Renal cortical epithelial cell (primary cell): ENCODE measurements at places on chromosomes 5 and 9.

DNA sequence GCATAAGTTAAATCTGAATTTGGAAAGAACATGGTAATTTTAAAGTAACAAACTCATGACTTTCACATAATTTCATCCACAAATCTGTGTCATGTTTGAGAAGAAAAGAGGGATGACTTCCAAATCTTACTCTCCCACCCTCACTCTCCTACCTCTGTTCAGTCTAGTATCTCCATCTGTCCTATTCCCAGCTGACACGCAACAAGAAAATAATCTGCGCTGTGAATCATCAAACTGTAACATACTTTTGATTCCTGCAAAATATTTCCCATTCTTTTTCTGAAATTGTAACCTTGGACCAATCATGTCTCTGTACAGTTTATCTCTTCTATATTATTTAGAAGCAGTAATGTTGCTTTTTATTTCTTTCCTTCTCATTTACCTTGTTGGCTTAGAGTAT lies 91.4 kb downstream of the SLC12A2 start:
- no peak for DNase-seq

- no peak for DNase-seq
Observed at GRCh38 chr5:6714226-6715041, 1.2 kb downstream of the TENT4A start.

DNA sequence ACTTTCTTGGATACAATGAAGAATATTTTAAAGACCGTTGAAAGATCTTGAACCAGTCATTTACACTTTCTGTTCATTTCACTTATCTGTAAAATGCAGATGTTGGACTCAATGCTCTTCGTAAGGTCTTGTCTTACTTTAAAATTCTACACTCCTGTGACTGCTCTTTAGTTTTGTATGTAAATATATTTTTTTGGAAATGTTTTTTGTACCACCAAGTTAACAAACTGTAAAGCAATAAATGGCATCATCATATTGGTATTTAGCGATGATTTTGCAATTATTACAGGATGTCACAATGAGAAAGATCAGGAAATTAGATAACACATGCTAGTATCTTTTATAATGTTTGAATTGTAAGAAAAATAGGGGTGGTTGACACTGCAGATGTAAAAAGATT lies 80.8 kb upstream of the GNAQ start:
- no peak for DNase-seq

GRCh38 chr5:73701566-73701965 lies 75.6 kb downstream of the ARHGEF28 start:
- peak; percentile 22 for DNase-seq

GRCh38 chr5:102554728-102555127 lies 55.9 kb upstream of the SLCO6A1 start:
- peak; percentile 67 for DNase-seq

- DNase-seq = no peak
Observed at GRCh38 chr5:584216-584615, 27.9 kb upstream of the CEP72 start.

DNA sequence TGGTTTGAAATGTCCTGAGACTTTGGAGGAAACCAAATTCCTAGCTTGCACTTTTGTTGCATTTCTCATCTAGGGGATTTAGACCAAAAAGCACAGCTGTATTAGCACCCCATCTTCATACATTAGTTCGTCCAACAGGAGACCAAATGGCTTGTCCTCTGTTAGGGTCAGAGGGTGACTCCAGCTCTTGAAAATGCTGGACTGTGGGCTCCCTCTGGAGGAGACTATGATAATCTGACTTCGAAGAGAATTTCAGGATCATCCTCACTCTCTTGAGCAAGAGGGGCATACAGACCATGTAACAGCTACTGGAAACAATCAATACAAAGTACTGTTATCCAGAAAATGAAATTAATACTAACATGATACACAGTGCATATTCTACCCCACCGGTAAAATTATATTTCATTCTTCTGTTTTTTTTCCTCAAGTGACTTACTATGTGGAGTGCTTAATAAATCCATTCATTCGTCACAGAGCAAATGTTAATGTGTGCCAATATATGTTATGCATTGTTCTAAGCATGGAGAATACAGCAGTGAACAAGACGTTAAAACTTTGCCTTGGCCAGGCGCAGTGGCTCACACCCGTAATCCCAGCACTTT lies 63.7 kb upstream of the PPP2CA start:
- peak; percentile 81 for DNase-seq

DNA sequence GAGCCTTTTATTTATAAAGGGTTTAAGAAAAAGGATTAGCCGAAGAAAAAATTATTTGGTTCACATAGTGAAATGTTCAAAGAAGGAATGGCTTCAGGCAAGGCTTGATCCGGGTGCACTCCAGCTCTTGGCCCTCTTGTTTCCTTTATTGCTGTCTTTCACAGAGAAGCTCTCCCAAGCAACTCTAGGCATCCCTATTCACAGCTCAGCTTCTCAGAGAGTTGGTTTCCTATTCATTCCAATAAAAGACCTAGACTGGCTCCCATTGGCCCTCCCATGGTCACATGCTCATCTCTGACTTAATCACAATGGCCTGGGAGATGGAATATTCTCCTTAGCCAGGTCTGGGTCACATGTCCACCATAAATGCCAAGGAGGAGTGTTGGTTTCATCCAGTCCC lies 9.4 kb upstream of the FGFR4 start:
- DNase-seq = no peak

DNA sequence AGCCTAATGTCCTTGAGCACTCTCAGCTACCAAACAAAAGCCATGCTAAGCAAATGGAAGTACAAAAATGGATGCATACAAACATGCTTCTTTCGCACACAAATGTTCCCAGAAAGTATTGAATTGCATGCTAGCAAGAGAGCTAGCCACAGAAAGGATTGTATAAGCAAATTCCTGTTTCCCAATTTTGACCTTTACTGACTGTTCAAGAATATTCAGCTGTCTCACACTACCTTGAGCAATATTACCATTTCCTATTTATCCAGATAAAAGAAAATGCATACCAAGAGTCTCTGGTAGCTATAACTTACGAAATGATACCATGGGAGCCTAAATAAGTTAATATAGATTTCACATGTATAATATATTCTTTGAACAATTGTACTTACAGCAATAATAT lies 264.6 kb downstream of the TMEM167A start:
- peak; percentile 16 for DNase-seq

- DNase-seq = no peak
Observed at GRCh38 chr5:85320495-85320894, 935.8 kb upstream of the EDIL3 start.

DNA sequence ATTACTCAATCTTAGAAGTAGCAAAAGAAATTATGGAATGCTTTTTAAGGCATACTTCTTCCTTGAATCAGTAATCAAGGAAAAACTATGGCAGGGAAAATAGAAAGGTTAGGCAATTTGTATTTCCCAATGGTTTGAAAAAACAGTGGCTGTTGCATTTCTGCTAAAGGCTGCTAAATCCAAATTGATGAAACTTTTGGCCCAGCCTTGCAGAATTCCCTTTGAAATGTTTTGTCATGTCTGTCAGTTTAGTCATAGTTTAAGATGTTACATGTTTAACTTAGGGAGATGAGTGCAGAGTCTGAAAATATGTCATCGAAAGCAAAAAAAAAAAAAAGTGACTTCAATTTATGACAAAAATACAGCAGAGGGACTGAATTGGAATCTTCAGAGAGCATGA lies 878.9 kb upstream of the WWC1 start:
- DNase-seq = no peak

GRCh38 chr5:144594919-144595318 lies 424.2 kb downstream of the KCTD16 start:
- no peak for DNase-seq

GRCh38 chr5:101424530-101425175 lies 521.6 kb upstream of the ST8SIA4 start:
- DNase-seq = peak; percentile 98

GRCh38 chr5:147490989-147491388 lies 18.9 kb downstream of the DPYSL3 start:
- no peak for DNase-seq

DNA sequence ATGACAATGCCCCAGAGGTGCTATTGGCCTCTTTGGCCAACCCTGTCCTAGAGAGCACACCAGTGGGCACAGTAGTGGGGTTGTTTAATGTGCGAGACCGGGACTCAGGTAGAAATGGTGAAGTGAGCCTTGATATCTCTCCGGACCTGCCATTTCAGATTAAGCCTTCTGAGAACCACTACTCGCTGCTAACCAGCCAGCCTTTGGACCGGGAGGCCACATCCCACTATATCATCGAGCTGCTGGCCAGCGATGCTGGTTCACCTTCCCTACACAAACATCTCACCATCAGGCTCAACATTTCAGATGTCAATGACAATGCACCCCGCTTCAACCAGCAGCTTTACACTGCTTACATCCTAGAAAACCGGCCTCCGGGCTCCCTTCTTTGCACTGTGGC lies 1.4 kb downstream of the PCDHGC5 start:
- no peak for DNase-seq

DNA sequence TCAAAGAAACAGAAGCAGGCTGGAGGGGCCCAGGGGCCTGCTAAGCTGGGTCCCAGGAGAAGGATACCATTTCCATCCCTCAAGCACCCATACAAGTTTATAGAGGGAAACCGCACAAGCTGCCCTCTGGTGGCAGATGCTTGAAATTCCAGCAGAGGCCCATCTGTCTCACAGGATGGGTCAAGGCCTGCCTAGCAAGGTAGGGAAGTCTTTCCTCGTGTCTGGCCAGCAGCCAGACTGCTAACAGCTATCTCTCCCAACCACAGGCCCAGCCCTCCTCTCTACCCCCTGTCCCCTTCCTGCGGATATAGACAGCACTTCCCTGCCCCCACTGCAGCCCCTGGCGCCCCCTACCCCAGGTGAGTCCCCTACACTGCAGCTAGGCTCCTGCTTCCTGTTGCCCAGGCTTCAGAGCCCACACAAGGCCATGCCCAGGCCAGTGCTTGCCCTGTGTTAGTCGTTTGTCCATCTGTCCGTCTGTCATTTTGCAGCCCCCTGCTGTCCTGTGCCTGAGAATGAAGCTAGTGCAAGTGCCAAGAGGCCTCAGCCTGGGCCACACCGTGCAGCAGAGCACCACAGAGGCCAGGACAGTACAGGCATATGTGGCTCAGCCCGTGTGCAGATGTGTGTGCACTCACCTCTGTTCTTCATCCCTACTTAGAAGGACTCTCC lies 26.2 kb downstream of the TCF7 start:
- DNase-seq = peak; percentile 65

DNA sequence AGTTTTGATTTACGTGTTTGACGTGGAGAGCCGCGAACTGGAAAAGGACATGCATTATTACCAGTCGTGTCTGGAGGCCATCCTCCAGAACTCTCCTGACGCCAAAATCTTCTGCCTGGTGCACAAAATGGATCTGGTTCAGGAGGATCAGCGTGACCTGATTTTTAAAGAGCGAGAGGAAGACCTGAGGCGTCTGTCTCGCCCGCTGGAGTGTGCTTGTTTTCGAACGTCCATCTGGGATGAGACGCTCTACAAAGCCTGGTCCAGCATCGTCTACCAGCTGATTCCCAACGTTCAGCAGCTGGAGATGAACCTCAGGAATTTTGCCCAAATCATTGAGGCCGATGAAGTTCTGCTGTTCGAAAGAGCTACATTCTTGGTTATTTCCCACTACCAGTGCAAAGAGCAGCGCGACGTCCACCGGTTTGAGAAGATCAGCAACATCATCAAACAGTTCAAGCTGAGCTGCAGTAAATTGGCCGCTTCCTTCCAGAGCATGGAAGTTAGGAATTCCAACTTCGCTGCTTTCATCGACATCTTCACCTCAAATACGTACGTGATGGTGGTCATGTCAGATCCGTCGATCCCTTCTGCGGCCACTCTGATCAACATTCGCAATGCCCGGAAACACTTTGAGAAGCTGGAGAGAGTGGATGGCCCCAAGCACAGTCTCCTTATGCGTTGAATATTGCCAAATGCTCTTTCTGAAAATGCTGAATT lies 850 bp downstream of the RRAGA start:
- peak; percentile 31 for DNase-seq

DNA sequence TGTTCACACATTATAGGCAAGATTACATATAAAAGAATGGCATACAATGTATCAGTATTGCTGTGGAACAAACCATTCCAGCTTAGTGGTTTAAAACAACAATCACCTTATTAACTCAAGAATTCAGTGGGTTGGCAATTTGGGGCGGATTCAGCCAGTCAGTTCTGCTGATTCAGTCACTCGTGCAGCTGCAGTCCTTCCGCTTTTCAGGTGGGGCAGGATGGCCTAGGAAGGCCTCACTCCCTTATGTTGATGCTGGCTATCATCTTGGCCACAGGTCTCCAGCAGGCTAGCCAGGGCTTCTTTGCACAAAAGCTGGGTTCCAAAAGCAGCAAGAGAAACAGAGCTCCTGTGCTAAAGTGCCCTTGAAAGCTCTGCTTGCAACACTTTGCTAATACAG lies 150.6 kb downstream of the MCTP1 start:
- DNase-seq = peak; percentile 49

GRCh38 chr5:62616615-62617277 lies 38.1 kb downstream of the LRRC70 start:
- DNase-seq = no peak

- no peak for DNase-seq
Observed at GRCh38 chr5:157352756-157353340, 86.9 kb downstream of the CYFIP2 start.

DNA sequence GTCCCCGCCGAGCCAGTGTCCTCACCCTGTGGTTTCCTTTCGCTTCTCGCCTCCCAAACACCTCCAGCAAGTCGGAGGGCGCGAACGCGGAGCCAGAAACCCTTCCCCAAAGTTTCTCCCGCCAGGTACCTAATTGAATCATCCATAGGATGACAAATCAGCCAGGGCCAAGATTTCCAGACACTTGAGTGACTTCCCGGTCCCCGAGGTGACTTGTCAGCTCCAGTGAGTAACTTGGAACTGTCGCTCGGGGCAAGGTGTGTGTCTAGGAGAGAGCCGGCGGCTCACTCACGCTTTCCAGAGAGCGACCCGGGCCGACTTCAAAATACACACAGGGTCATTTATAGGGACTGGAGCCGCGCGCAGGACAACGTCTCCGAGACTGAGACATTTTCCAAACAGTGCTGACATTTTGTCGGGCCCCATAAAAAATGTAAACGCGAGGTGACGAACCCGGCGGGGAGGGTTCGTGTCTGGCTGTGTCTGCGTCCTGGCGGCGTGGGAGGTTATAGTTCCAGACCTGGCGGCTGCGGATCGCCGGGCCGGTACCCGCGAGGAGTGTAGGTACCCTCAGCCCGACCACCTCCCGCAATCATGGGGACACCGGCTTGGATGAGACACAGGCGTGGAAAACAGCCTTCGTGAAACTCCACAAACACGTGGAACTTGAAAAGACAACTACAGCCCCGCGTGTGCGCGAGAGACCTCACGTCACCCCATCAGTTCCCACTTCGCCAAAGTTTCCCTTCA lies 1.4 kb downstream of the GLIS3 start:
- no peak for DNase-seq

DNA sequence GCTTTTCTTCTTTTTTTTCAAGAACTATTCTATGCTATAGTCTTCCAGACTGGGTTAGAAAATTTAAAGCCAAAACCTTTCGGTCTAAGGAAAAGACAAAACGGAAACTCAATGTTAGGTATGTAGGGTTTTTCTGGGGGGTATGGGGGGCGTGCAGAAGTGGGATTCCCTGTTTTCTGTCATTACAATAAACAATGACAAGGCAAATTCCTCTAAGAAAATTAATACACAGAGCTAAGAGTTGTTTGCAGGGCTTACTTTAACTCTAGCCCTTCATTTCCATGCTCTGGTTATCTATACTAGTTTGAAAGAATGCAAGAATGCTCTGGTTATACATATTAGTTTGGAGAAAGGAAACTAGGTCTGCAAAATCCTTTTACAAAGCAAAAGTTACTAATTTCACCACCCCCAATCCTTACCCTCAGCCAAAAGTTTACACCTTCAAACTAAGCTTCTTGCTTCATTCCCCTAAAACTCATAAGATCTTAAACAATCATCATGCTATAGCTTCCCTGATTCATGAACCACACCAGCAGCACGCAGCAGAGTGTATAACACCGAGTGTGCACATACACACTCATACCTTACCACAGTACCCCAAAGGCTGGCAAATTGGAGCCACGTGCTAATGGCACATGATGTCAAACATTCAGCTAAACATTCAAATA lies 89.1 kb upstream of the NR5A1 start:
- DNase-seq = no peak
